ENCODE measurements at places on chromosomes 2 and 18.

DNA sequence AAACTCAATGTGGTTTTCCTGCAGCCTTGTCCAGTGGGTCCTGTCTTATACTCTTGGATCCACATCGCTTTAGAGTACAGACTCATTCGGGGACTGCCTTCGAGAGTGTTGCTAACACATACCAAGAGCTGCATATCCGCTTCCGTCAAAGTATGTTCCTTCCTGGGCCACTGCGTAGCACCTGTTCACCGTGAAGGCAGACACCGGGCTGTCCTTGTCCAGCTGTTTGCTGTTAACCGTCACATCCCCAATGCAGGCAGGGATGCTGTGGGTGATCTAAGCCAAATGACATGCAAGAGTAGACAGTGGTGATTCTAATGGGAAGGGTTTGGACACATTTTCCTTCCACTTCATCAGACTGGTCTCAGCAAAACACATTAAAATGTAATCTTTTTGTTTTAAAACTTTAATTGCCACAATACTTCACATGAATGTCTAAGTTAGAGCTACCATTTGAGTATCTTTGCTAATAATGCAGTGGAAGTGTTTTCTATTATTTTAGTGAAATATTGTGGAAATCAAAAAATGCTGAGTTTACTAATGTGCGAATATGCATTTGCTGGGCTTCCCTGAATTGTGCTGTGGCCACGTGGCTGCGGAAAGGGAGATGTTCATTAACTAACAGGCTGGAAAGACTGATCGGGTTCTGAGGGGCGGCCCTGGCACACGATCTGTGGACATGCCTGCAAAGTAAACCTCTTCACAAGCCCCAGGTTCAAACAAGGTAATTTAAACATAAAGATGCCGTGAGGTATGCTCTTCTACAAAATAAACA lies 169.1 kb downstream of the LAMA1 start:
- DNase-seq = no peak

GRCh38 chr2:142678164-142678563 lies 199.3 kb upstream of the KYNU start:
- DNase-seq = no peak

DNA sequence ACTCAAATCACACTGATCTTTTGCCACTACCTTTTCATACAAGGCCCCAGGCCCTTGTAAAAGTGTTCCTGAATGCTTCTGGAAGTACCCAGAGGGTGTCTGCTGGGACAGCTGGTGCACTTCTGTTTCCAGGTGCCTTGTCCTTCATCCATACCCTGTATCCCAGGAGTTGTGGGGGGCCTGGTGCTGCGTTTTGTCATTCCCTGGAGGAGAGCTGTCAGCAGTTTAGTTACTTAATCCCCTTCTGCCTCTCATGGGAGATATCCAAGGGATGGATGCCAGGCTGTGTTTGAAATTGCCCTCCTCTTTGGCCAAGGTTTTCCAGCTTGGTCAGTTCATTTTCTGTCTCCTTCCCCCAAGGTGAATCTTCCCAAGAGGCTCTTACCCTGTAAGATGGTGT lies 158.3 kb downstream of the WDSUB1 start:
- DNase-seq = no peak

- DNase-seq = no peak
These were observed 27.0 kb downstream of the MEIS1 start for GRCh38 chr2:66461664-66462500.

GRCh38 chr2:135311268-135311667 lies 219.8 kb downstream of the ZRANB3 start:
- no peak for DNase-seq

DNA sequence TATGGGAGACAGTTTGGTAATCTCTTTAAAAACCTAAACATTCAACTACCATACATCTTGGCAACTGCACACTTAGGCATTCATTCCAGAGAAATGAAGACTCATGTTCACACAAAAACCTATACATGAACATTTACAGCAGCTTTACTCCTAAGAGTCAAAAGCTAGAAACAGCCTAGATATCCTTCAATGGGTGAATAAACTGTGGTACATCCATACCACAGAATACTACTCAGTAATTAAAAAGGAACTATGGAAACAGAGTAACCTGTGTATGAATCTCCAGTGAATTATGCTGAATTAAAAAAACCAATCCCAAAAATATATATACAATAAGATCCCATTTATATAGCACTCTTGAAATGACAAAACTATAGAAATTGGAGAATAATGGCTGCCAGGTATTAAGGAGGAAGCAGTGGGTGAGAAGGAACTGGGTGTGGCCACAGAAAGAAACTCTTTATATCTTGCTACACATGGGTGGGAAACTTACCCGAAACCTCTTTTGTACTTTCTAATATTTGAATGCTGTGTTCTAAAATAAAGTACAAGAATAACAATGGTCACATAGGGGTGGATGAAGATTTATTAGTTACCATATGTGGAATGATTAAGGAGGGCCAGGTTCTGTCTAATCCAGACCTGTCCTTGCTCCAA lies 13.7 kb downstream of the SESTD1 start:
- no peak for DNase-seq

DNA sequence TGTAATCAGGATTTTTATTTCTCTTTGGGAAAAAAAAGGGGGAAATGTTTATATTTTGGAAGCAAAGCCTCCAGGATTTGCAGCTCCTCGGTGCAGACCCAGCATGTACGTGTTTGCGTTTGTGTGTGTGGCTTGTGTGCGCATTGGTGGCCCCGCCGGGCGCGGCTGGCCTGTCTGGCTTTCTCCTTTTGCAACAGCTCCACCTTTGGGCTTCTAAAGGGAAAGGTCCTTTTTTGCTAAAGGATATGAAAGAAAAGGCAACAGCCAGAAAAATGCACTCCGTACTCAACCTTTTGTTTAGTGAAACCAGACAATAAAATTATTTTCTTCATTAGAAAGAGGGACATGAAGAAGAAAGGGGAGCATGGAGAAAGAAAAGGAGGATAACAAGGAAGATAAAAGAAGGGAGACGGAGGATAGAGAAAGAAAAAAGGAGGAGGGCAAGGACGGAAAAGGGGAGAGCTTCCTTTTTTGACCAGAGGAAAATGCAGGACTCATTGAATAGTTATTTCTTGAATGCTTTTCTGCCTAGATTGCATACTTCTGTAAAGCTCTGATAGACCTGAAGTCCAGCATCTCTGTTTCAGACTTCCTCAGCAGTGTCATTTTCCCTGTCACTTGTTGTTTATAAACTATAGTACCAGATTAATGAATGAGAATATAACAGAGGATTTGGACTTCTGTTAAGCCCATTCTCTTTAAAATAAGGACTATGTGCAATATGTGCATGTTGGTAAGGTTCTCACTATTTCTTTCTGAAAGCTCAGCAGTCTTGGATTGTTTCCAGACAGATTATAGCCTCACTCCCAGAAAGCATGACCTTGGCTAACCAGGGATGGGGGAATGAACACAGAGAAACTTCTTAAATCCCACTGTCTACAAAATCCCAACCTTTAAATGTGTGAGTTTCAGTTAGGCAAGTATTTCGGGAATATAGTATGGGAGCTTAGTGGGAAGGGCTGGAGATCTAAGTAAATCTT lies 563.1 kb upstream of the PIK3C3 start:
- DNase-seq = peak; percentile 11

DNA sequence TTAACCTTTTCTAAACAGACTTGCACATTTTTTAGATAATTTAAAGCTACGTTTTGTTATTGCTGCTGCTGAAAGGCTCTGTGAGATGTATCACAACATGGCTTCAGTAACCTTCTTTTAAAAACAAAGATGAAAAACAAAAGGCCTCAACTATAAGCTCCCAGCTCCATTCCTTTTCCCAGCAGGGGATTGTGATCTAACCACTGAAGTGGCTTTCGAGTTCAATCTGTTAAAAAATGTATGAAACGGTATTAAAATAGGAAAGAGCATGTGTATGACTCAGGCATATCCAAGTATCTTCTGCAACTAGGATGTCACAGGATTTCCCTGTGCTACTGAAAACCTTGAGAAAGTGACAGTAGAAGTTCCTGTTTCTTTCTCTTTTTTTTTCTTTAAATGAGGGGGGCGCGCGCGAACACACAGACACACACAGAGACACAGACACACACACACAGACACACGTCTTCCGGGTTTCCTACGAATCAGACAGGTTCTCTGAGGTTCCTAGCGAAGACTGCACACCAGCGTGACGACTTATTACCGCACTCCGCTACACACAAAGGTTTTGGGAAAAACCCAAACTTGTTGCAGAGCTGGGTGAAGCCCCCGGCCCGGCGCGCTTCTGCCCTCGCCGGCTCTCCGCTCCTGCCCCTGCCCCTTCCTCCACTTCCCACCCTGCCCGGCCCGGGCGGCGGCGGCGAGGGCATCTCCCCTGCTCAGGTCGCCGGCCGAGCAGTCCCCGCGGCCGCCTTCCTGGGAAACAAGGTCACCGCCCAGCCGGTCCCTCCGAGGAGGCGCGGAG lies 86.8 kb downstream of the RBMS1 start:
- DNase-seq = peak; percentile 47

GRCh38 chr2:42129947-42130346 lies 39.2 kb upstream of the EML4 start:
- no peak for DNase-seq

DNA sequence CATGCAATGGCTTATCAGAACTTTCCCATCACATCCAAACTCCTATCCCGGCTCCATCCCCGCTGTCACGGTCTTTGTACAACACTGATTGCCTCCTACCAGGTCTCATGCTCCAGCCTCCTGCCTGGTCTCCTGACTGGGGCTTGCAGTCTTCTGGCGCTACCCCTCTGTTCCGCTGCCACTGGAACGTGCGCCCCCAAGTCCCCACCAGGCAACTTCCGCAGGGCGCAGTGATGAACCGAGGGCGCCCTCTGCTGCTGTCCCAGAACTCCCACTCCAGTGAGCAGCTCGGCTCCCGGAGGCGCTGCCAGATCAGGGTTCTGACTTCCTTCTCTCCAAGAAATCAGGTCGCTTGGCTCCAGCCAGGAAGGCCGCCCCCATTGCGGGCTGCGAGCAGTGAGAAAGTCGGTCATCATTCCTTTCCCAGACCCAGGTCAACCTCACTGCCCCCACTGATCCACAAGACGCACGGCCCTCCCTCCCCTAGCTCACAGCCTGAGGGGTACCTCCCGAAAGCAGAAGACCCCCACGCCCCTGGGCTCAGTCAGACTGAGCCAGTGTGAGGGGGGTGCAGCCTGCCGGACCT lies 43.9 kb upstream of the RAB11FIP5 start:
- peak; percentile 44 for DNase-seq
